ENCODE measurements at places on chromosomes 1 and 21. TPM values are rescaled to one million over a fixed set of nuclear protein-coding genes. Genes with fewer than 3 reads are reported as not detected.

GPR161 gene
- total RNA-seq: 22.4 TPM

AMY1C gene
- not detected for total RNA-seq

IL20 gene
- not detected for total RNA-seq

GBP4 gene
- 4.1 TPM for total RNA-seq

GRCh38 chr1:66996018-66996682 is 57.8 kb downstream of the SLC35D1 start:
- H3K27ac ChIP-seq: no peak overlapping the region
- H3K4me1 ChIP-seq: peaks cover 20% of the 10 kb centered on the region
- no peaks in the 10 kb centered on the region for H3K27me3 ChIP-seq
- H3K36me3 ChIP-seq: peaks cover 30% of the 10 kb centered on the region

DNA sequence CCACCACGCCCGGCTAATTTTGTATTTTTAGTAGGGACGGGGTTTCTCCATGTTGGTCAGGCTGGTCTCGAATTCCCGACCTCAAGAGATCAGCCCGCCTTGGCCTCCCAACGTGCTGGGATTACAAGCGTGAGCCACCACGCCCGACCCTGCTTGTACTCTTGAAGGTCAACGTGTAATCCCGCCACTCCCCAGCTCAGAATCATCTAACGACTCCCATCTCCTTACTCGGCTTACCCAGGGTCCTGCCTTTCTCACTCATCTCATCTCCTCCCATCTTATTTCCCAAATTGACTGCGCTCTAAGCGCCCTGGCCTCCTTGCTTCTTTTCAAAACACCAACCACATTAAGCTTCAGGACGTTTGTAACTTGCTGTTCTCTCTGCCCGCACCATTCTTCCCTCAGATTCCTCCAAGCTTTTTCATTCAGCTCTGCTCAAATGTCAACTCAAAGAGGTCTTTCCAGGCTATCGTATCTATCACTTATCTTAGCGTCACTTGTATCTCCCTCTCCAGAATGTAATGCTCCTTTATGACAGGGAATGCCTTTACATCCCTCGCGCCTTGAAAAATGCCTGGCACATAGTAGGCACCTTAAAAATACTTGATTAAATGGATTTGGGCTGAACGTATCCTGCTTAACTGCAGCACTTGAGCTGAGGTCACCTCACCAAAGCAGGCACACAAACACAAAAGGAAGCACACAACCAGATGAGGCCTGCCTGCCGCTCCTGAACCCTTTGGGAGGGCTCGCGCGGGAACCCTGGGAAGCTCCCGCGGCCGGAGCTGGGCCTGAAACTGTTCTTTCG is 1.4 kb upstream of the USP1 start:
- no peaks in the 10 kb centered on the region for H3K36me3 ChIP-seq
- peak overlapping the region; percentile 99 for H3K27ac ChIP-seq
- H3K4me3 ChIP-seq: peak overlapping the region; percentile 80
- H3K4me1 ChIP-seq: peaks cover 33% of the 10 kb centered on the region
- H3K27me3 ChIP-seq: no peaks in the 10 kb centered on the region

DNA sequence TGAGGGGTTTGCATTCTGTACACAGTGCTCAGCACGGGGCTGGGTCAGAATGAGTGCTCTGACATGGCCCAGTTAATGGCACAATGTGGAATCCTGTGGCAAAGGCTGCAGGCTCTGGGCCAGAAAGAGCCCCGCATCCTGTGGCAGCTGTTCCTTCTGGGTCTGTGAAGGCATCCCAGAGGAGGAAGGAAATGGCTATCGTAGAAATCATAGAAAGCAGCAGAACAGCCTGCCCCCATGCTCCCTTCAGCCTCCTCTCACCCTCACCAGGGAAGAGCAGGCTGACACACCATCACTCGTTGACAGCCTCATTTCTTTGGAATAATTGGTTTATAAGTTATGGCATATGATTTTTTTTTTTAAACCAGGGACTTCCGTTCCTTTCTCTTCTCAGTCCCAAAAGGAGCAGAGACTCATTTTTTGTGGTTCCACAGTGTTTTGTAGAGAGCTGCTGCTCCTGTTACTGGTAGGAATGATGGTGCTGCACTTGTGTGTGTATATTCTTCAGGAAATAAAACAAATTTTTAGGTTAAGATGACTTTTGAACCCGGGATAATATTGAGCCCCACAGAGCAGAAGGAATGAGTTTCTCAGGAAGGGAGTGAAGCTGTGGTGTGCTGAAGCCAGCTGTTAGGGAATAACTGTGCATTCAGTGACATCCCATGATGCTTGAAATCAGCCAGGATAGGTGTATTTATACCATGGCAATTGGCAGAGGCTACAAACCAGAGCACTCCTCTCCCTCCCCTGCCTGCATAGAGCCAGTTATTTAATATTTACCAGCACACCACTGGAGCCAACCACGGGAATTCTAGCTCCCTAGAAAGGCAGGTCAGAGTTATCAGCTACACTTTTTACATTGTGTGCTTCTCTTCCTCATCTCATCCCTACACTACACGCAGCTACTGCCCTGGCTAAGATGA is 32.0 kb downstream of the PLXNA2 start:
- H3K27ac ChIP-seq: no peak overlapping the region
- DNase-seq: no peak
- H3K4me3 ChIP-seq: no peak overlapping the region

DNA sequence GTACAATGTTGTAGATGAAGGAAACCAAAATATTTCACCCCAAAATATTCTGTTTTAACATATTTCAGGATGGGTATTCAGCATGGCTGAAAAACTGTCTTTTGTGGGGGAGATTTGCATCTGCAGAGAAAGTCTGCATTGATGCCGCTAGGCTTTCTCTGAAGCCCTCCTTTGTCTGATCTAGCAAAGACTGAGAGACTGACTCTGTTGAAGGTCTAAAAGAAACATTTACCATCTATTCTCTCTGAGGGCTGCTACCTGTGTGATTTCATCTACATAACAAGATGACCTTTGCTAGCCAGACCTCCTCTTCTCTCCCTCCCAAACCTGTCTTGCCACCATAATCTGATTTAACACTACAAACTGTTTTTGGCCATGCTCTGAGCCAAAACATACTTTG is 12.4 kb upstream of the MT1HL1 start:
- no peak for DNase-seq
- no peaks in the 10 kb centered on the region for H3K36me3 ChIP-seq
- no peak overlapping the region for H3K27ac ChIP-seq
- H3K4me3 ChIP-seq: no peak overlapping the region

- H3K4me3 ChIP-seq: no peak overlapping the region
- H3K27ac ChIP-seq: no peak overlapping the region
- no peak for DNase-seq
- peaks cover 2% of the 10 kb centered on the region for H3K36me3 ChIP-seq
- peaks cover 13% of the 10 kb centered on the region for H3K4me1 ChIP-seq
Observed at GRCh38 chr1:19067182-19067911, 110.9 kb upstream of the IFFO2 start.

GRCh38 chr1:14593302-14593701 is 5.2 kb upstream of the KAZN start:
- no peak for DNase-seq
- no peak overlapping the region for H3K27ac ChIP-seq
- peaks cover 4% of the 10 kb centered on the region for H3K4me1 ChIP-seq
- H3K36me3 ChIP-seq: no peaks in the 10 kb centered on the region
- peaks cover under 1% of the 10 kb centered on the region for H3K27me3 ChIP-seq
- H3K4me3 ChIP-seq: no peak overlapping the region

GRCh38 chr1:4367230-4367777 is 287.1 kb upstream of the AJAP1 start:
- no peaks in the 10 kb centered on the region for H3K36me3 ChIP-seq
- H3K4me3 ChIP-seq: no peak overlapping the region
- no peak overlapping the region for H3K27ac ChIP-seq
- H3K27me3 ChIP-seq: peaks cover 21% of the 10 kb centered on the region
- H3K4me1 ChIP-seq: no peaks in the 10 kb centered on the region
